Esophagus squamous epithelium (tissue), 5 donors: ENCODE measurements at places on chromosomes 16 and 17.

DNA sequence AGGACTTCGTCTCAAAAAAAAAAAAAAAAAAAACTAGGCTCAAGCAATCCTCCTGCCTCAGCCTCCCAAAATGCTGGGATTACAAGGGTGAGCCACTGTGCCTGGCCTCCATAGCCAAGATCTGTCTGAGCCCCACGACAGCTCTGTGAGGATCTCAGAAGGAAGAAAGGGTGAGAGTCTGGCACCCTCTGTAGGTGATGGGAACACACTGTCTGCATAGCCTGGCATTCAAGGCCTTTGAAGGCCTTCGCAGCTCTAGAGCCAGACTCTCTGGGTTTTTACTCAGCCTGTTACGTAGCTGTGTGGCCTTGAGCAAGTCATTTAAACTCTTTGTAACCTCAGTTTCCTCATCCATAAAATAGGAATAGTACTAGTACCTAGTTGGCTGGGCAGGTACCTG is 6.3 kb upstream of the XPO6 start:
- DNase-seq: no peak

DNA sequence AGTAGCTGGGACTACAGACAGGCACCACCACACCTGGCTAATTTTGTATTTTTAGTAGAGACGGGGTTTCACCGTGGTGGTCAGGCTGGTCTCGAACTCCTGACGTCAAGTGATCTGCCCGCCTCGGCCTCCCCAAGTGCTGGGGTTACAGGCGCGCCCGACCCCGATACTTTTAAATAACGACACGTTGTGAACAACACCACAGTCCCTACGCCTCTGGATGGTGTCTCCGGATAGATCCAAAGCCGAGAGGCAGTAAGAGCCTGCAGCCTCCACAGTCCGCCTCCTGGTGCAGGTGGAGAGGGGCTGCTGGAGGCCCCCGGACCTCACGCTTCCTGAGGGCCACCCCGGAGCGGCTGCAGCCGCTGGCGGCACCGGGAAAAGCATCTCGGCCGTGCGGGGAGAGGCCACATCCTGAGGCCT is 741 bp upstream of the TLCD3A start:
- no peak for DNase-seq

- no peak for DNase-seq
Observed at GRCh38 chr16:51636920-51637769, 486.1 kb upstream of the SALL1 start.

GRCh38 chr16:78500659-78501270 is 401.3 kb downstream of the WWOX start:
- no peak for DNase-seq

GRCh38 chr16:66925322-66925840 is at the start of gene RRAD:
RRAD (minus strand) TSS chr16:66925535; CDS start chr16:66925179, 356 bp downstream.
- no peak for DNase-seq

DNA sequence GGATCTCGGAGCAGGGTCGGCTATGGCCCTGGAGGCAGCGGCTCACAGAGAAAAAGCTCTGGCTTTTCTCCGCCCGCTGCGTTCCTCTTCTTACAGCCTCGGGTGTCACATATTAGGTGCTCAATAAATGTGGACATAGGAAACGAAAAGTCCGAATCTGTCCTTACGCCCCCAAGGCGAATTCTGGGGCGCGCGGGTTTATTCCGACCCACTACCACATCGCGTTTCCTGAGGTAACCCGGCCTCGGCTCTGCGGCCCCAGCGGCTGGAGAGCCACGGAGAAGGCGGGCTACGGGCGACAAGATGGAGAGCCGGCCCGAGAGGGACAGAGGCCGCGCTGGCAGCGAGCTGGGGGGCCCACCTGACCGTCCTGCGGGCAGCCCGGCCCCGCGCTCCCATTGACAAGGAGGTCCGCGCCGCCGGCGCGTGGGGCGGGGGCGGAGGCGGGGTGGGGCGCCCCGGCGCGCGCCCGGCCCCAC is 573 bp upstream of the GNAO1 start:
- DNase-seq: no peak

- no peak for DNase-seq
Observed at GRCh38 chr17:72491102-72491501, 370.3 kb downstream of the SOX9 start.

DNA sequence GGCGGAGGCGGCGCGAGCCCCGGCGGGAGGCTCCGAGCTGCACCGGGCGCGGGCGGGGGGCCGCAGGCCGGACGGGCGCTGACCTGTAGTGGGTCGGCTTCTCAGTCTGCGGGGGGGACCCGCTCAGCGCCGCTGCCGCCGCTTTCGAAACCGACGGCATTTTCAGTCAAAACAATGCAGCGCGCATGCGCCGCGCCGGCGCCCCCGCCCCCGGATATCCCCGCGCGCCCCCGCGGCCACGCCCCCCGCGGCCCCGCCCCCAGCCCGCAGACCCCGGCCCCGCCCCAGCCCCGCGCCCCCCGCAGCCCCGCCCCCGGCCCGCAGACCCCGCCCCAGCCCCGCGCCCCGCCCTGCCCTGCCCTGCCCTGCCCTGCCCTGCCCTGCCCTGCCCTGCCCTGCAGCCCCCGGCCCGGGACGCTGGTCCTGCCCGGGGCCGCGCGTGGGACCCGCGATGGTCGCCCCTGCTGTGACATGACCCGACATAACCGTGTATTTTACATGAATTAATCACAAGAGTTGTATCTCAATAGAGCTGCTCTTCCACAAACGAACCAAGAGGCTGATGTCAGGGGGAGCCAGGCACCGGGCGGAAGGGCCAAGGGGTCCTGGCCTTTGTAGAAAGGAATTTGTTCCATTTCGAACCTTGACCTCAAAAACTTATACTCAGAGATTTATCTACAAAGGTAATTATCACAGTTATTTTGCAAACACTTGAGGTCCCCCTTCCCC is at the start of gene UNKL:
Gene UNKL, minus strand, starts transcription at position 173 of the 729 bp plus-strand sequence. Its CDS starts 13 bp downstream, at position 160.
- no peak for DNase-seq

GRCh38 chr16:74654536-74655050 is 12.1 kb downstream of the RFWD3 start:
- DNase-seq: no peak

- DNase-seq: no peak
Observed at GRCh38 chr17:81898029-81898866, 3.8 kb upstream of the NPB start.

GRCh38 chr17:45791935-45792334 is 7.8 kb downstream of the CRHR1 start:
- no peak for DNase-seq

DNA sequence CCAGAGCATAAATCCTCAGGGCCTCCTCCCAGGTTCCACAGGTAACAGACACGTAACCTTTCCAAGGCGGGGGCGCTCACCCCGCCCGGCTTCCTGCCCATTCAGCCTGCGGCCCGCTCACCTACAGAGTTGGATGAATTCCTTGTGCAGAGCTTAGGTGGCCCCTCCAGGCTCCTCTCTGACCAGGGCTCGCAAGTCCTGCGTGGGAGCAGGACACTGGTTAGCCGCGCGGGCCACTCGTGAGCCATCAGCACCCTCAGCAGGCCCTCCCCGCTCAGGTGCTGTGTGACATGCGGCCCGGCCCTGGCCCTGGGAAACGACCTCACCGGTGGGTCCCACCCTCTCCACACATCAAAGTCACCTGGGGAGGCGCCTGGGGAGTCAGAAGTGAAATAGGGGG is 528 bp downstream of the TERB1 start:
- no peak for DNase-seq

GRCh38 chr17:41775394-41776226 is 10.9 kb downstream of the JUP start:
- no peak for DNase-seq

DNA sequence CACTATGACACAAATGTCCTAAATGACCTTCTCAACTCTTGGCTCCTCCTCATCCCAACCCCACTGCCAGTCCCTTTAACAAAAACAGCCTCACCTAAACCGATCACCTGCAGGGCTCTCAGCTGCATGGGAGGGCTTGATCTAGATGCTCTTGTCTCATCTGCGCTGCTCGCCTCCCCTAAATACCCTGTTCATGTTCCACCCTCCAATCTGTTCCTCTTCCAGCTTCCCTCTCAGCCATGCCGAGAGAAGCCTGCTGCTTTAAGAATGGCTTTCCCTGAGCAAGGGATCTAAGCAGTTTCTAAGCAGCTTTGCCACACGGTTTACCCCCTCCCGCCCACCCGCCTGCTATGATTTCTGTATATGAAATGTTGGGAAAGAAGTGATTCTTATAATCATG is 23.7 kb downstream of the PIPOX start:
- DNase-seq: no peak

- no peak for DNase-seq
Observed at GRCh38 chr16:86485746-86486145, 24.6 kb upstream of the FOXF1 start.
